ENCODE measurements at places on chromosomes 4 and X.

- no peak for DNase-seq
Observed at GRCh38 chr4:27428661-27429060, 568.0 kb downstream of the STIM2 start.

DNA sequence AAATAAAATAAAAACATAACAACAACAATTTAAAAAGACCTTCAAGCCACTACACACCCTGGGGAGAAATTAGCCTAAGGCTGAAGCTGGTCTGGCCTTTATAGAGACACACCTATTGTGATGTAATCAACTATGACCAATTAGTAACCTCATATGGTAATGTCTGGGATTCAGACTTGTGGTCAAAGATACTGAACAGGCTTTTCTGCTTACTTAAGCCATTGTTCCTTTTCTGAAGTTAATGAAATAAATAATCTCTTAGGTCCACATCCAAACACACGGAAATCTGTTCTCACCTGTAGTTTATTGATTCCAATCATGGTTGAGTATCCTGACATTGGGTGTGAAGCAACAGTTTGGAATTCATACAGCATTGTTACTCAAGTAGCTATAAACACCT is 152.5 kb downstream of the PLS3 start:
- DNase-seq = no peak

DNA sequence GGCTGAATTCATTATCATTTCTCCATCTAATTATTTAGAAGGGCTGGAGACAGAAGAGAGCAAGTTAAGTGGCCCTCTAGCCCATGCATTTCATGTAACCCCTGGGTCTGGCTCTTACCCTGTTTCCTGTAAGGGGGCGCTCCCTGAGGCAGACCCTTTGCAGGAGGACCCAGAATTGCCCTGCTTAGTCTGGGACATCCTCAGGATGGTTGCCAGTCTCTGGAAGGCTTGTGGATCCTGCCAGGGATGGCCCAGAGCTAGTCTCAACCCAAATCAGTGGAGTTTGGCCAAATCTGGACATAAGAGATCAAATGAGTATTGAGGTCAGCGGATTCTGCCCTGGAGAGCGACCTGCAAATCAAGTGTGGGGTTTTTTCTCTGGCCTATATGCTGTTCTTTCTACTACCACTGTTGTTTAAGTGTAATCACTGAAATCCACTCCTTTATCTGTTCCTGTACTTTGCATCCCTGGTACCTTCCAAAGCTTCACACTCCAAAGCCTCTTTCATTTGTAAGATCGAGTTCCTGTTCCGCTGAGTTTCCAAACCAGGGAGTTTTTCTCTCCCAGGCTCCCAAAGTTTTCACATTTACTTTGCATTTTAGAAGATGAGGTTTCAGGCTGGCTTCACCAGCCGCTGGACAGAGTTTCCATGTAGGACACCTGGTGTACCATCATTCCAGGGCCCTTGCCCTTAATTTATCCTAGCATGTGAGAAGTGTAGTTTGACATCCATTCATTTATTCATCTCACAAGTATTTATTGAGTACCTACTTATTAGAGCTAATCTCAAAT is 6.3 kb downstream of the KLF3 start:
- no peak for DNase-seq

GRCh38 chr4:145626623-145626982 is 7.4 kb downstream of the MMAA start:
- no peak for DNase-seq

Measured in GM03348 (cell line).